ENCODE measurements at places on chromosomes 4 and X.
A peak's percentile ranks its signal among the peaks of the same experiment; 100 is the strongest.

GRCh38 chrX:37331546-37331945 lies 17.6 kb upstream of the PRRG1 start:
- no peak for DNase-seq

- DNase-seq: no peak
Measured at GRCh38 chrX:23493941-23494374, 159.3 kb downstream of the PTCHD1 start.

DNA sequence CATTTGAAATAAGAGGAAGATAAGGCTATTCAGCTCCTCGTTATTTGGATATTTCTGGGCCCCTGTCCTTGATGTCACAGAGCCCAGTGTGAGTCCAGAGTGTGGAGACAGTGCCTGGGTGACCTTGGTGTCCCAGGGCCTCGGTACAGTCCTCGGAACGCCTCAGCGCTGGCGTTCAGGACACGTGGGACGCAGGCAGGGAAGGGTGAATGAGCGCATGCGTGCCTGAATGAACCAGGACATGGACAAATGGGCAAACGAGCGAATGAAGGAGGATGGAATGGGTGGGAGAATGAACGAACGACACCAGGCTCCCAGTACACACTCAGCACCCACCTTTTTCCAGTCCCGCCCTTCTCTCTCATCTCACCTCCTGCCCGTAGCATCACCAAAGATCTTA lies 44.2 kb downstream of the EVC start:
- no peak for DNase-seq

- peak; percentile 0 for DNase-seq
Measured at GRCh38 chrX:12076046-12076445, 62.2 kb upstream of the FRMPD4 start.

DNA sequence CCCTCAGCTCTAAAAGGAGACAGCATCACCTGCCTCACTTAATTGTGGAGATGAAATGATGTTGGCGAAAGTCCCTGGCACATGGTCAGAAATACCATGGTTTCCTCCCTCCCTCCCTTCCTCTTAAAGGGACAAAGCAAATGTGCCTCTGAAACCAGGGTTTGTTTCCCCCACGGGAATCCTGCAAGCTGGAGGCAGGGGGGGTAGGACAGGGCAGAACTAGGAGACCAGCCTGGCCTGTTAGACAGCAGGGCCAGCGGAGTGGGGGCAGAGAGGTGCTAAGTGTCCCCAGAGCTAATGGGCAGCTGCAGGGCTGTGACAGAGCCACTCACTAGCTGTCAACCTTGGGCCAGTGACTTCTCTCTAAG lies 5.7 kb downstream of the RTL5 start:
- no peak for DNase-seq

GRCh38 chrX:150313514-150313913 lies 49.6 kb upstream of the MAMLD1 start:
- no peak for DNase-seq

GRCh38 chrX:29530501-29530900 lies 684.9 kb upstream of the MAGEB2 start:
- peak; percentile 54 for DNase-seq

- peak; percentile 60 for DNase-seq
Measured at GRCh38 chrX:15751155-15751819, 13.2 kb downstream of the CA5B start.

All from AG10803 (cell line).